ENCODE measurements at places on chromosomes 16 and 17.
A peak's percentile ranks its signal among the peaks of the same experiment; 100 is the strongest.

- no peak for DNase-seq
Observed at GRCh38 chr17:7354262-7354843, 603 bp upstream of the TMEM95 start.

GRCh38 chr16:67394155-67395104, 1.1 kb upstream of the TPPP3 start:
- DNase-seq, result no peak

GRCh38 chr17:7712111-7712771, 5.3 kb upstream of the DNAH2 start:
- DNase-seq, result peak; percentile 1

DNA sequence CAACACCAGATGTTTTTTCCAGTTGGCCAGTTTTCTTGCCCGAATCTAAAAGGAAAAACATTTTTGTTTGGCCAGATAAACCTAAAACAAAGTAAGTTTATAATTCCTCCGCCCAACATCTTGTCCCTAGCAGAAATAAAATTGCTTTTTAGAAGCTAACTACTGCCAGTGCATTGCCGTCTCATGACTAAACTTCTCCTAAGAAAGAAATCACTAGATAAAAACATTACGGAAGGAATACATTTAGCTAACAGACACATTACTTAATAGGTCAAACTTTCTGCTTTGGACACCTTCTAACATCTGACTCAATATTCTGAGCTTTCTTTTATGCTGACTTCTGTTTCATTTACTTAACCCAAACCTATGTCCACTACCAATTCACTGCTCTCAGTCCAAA, 36.2 kb downstream of the FBXL20 start:
- no peak for DNase-seq

DNA sequence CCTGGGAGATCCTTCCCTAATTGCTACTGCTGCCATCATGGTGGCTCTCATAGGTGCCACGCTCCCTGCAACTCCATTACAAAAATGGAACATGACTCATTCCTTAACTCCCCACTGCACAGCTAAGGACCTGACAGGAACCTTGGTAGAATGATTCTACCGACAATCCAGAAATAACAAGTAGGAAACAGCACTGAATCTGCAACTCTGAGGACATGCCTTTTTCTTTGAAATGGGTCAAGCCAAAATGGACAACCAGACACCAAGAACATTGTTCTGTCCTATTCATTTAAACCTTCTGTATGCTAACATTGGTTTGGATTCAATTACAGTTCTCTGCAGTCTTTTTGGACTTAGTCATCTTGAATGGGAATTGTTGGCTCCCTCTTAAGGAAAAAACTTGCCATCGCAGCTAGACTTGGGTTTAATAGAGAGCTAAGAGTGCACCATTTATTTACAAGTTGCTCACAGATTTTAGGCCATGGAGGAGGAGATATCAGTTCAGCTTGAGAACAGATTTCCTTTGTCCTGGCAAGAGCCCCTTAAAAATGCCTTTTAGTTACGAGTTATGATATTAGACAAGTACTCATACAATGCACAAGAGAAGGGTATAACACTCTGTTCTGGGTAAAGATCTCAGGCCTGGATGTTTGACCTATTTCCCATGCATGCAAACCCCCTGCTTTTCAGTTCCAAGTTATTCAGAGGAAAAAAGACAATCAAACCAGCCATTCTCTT, 20.9 kb upstream of the NSRP1 start:
- DNase-seq, result peak; percentile 3

DNA sequence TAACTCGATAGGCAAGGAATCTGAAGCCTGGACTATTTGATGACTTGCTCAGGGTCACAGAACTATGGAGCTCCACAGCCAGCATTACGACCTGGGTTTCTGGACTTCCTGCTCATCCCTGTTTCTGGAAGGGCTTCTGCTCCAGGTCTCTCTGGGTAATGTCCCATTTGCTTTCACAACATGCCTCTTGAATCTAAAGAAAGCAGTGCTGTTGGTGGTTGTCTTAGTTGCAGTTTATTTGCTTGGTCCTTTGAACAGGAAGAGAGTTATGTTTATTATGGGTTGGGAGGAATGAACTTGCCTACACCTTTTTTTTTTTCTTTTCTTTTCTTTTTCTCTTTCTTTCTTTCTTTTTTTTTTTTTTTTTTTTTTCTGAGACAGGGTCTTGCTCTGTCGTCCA, 84.8 kb downstream of the PITPNC1 start:
- DNase-seq, result no peak

DNA sequence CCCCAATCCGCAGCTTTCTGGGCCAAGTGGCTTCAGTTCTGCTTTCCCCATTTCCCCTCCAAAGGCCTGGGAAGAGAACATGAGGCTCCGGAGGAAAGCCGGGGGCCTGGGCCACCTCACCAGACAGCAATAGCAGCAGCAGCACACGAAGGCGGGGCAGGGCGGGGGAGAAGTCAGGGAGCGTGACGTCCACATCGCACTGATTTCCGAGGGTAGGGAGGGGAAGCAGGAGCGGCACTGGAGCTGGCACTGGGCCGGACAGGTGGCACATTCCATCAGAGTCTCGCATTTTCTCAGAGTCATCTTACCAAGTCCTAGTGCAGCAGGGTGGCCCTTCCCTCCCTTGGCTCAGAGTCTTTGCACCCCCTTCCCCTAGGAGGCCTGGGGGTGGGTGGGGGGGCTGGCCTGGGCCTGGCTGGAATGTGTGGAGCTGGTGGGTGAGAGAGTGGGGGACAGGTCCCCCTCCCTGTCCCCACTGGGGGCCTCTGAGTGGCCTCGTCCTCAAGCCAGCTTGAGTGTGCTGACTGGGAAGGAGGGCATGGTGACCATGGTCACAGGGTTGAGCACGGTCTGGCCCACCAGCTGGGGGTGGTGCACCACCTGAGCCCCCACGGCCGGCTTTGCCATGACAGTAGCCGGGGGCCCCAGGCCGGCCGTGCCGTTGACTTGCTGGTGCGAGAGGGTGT, 14.3 kb downstream of the MNT start:
- no peak for DNase-seq

- DNase-seq, result no peak
Observed at GRCh38 chr16:30535106-30535776, 583 bp upstream of the ZNF747 start.

DNA sequence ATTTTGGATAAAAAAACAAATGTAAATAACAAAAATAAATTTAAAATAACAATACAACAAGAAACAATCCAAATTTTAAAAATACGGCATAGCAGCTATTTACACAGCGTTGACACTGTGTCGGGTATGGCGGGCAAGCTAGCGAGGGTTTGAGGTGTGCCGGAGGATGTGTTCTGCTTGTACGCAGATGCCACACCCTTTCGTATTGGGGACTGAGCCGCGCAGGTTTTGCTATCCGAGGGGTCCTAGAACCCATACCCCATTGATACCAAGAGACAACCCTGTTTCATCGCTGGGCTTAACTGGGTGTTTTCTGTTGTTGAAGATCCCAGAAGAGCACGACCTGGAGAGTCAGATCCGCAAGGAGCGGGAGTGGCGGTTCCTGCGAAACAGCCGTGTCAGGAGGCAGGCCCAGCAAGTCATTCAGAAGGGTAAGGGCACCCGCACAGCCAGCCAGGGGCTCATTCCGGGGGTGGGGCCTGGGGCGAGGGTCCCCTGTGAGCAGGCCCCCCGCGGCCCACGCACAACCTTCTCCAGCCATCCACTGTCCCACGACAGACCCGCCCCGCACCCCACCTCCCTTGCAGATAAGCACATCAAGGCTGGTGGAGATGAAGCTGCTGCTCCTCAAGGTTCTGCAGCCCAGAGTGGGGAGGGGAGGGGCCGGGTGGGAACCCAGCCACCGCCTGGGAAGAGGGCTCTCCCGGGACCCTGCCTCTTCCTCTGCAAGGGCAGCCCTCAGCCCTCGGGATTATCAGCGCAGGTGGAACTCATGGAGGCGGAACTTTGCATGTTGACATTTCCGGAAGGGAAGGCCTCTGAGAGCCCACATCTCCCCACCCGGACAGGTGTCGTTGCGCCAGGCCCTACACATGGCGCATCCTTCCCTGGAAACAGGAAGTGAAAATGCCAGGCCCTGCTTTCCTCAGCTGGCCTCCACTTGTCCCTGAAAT, 51.2 kb upstream of the CHMP6 start:
- no peak for DNase-seq

GRCh38 chr17:61072648-61073047, 327.0 kb upstream of the TBX2 start:
- no peak for DNase-seq

DNA sequence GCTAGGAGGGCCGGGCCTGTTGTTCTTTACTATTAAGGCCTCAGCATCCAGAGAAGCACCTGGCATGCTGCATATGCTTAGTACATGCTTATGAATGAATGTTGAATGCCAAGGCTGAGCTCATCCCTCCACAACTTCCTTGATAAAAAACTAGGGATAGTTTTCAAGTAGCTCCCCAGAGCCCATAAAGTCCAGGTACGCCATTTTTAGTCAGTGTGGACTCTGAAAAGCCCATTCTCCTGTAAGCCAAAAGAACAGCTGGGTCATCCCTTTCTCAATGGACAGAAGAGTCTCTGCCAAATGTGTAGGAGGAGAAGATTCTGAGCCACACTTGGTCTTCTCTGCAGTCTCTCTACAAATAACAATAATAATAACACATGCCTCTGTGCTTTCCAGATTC, 8.9 kb upstream of the ITGB3 start:
- no peak for DNase-seq

GRCh38 chr16:3070608-3071111, 5.2 kb downstream of the IL32 start:
- no peak for DNase-seq

GRCh38 chr17:75832652-75833400, 11.4 kb downstream of the UNC13D start:
- no peak for DNase-seq

DNA sequence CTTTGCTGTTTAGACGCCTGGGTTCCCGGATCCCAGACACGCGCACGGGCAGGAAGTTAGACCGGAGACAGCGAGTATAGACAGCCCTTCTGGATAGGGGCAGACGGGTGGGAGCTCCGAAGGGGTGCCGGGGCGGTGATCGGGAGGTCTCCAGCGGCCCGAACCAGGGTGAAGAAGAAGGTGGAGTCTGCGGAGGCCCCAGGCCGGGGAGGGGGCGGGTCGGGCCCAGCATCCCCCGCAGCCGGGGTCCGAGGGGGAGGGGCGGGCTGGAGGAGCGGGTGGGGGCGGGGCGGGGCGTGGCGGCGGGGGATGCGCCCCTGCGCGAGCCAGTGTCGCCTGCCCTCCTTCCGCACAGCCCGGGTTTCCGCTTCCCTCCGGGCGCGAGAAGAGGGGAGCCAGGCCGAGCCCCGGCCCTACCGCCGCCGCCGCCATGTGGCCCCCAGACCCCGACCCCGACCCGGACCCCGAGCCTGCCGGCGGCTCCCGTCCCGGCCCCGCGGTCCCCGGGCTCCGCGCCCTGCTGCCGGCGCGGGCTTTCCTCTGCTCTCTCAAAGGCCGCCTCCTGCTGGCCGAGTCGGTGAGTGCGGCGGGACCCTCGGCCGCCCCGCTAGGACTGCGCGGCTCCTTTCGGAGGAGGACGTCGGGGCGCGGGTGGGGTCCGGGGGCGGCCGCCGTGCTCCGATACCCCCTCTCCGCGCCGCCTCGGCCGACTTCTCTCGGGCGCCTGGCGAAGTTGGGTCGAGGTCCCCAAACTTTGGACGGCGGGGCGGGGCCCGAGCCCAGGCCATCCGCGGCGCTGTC, at the start of gene CMTM3:
Gene CMTM3 (plus strand): TSS at position 329 of the 801 bp plus-strand sequence. CDS start 102 bp downstream, at position 431.
- peak; percentile 29 for DNase-seq
